Esophagus muscularis mucosa (tissue), 4 donors: ENCODE measurements at places on chromosomes 5 and 9. TPM values are rescaled to one million over a fixed set of nuclear protein-coding genes. Genes with fewer than 3 reads are reported as not detected.

DNA sequence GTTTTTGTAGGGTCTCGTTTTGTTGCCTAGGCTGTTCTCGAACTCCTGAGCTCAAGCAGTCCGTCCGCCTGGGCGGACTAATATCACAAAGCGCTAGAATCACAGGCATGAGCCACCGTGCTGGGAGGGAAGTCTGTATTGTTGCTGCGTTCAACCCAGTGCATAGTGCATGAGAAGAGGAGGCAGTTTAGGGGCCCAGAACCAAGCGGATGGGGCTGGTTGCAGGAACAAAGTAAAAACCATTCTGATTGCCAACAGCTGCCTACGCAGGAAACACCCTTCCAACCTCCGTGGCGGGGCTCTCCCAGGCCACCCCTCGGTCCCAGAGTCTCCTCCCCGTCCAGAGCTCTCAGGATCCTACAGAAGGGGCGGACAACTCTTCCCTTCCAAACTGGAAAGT is 87.1 kb downstream of the ANXA2R start:
- no peak for DNase-seq

GRCh38 chr5:78360674-78360923 is 182 bp downstream of the SCAMP1 start:
- DNase-seq = no peak

- DNase-seq = no peak
Observed at GRCh38 chr5:83919071-83920041, 198.7 kb upstream of the HAPLN1 start.

- no peak for DNase-seq
Observed at GRCh38 chr5:66896171-66896570, 300.0 kb downstream of the MAST4 start.

- peak; percentile 8 for DNase-seq
Observed at GRCh38 chr5:5522336-5522735, 99.9 kb downstream of the ICE1 start.

GRCh38 chr9:13942695-13943094 is 371.2 kb downstream of the NFIB start:
- DNase-seq = no peak

GRCh38 chr5:83871533-83872395 is 151.1 kb upstream of the HAPLN1 start:
- no peak for DNase-seq

DNA sequence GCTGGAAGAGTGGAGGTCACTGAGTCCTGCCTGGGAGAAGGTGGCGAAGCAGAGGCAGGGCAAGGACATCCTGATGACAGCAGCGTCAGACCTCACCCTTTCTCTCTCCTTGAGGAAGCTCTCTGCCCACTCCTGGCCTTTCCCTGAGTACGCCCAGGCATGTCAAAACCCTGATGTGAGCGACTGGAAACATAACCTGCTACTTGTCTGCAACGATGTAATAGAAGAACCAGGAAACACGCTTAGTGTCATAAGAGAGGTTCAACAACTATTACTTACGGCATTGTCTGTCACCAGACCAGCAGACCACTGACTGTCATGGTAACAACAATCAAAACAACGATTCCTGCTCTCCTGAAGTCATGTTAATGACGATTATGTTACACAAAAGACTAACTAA is 152.4 kb downstream of the ACTL7B start:
- no peak for DNase-seq

- DNase-seq = no peak
Observed at GRCh38 chr5:2391566-2391965, 359.9 kb downstream of the IRX2 start.

GRCh38 chr5:136206361-136206760 is 13.4 kb upstream of the SMIM32 start:
- DNase-seq = no peak

DNA sequence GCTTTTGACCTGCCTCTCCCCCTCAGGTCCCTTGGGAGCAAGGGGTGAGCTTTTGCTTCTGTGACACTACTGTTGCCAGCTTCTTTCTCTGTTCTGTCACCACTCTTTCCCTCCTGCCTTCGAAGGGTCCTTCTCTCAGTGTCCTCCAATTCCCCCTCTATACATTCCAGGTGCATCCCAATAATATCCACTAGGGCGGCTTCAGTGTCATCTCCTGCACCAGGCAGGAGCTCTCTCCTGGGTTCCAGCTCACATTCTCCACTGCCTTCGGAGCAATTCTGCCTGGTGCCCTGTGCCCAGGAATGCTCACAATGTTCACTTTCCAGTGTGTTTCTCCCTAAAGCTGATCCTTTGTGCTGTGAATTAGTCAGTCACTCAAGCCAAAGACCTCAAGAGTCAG is 83.9 kb upstream of the CXCL14 start:
- peak; percentile 75 for DNase-seq

GRCh38 chr5:64184832-64185231 is 19.2 kb downstream of the RNF180 start:
- DNase-seq = no peak

DNA sequence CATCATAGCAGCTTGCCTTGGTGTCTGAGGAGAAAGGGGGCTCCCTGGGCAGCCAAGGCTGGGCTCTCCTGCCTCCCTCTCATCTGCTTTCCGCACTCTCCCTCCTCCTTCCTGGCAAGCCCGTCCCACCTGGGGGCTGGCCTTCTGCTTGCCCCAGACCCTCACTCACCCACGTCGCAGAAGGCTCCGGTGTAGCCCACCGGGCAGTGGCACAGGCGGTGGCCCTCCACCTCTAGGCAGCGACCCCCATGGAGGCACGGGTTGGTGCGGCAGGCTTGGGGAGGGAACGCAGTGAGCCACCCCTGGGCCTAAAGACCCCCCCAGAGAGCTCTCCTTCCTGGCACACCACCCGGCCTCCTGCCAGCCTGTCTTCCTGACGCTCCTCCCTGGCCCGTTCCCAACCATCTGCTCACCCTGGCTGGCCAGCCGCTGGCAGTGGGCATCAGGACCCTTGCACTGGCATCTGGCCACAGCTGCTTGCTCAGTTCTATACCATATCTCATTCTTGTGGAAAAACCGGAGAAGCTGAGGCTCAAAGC is 4.2 kb upstream of the PFN3 start:
- no peak for DNase-seq

DNA sequence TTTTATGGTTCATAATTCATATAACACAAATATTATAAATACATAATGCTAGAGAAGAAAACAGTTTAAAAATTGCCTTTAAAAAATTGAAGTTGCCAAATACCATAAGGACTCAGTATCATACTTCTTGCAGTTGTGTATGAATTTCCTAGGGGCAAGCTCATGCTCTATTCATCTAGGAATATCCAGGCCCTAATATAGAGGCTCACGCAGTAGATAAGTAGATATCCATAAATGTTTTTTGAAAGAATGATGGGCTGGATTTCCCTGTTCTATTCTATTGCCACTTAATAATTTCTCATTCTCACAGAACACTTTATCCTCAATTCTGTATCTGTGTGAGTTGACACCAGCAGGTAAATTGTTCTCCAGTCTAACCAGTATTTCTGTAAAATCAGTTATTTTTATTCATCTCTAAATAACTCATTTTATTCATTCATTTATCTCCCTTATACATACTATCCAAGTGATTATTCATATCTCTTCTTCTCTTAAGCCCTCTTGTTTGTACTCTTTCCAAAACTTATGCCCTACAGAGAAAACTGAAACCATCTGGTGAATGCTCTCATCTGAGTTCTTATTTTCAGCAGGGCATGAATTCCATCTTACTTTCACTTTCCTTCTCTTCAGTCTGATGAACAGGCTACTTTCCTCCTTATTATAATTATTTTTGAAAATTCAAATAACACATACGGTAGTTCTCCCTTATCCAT is 97.1 kb downstream of the SLC44A1 start:
- DNase-seq = no peak

DNA sequence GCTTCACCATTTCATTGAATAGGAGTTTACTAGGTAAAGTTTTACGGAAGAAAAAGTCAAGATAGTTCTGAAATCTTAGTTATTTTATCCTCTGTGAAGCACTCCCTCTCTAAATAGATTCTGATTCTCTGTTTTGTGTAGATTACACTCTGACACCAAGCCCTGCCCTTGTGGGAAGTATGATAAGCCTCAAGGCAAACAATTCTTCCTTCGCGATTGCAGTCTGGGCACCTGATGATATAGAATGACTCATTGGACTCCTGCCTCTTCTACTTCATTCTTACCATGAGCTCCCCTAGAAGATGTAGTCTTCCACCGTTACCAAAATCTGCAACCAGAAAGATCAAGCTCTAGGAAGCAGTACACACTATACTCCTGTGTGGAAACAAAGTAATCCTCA is 626.9 kb upstream of the PTGER4 start:
- no peak for DNase-seq

DNA sequence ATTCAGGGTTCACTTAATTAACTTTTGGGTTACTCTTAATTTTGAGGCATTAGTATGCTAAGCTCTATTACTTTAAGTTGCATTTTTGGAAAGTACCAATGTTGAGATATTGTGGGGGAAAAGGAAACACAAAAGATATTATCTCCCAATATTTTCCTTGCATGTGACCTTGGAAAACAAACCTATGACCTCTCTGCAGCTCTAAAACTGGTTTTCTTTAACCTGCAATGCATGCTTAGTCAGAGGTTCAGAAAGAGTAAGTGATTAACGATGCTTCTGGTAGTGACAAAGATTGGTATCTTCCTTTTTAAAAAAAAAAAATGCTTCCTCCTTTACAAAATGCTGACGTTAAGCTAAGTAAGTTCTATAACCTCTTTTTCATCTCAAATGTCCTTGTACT is 44.9 kb upstream of the CDH18 start:
- no peak for DNase-seq

GRCh38 chr9:27408001-27408400 is 111.1 kb upstream of the EQTN start:
- DNase-seq = no peak

DNA sequence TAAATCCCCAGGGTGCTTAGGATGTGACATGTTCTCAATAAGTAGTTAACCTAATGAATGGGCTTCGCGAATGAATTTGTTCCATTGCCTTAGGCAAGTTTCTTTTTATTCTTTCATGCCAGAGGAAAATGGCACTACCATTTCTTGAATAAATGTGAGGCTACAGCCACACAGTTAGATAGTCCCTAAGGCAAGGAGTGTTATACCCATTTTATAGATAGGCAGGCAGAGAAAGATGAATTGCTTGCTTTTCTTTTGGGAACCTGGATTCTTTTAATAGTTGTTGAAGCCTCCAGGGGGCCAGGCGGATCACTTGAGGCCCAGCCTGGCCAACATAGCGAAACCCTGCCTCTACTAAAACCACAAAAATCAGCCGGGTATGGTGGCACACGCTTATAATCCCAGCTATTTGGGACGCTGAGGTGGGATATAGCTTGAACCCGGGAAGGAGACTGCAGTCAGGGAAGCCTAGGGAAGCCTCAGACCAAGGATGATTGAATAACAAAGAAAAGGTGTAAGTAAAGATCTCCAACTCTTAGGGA is 943 bp downstream of the NOP16 start:
- no peak for DNase-seq

- DNase-seq = no peak
Observed at GRCh38 chr9:135380311-135380960, 99.1 kb upstream of the PPP1R26 start.

- no peak for DNase-seq
Observed at GRCh38 chr5:129124608-129125007, 30.1 kb downstream of the ISOC1 start.

GRCh38 chr9:4640027-4640426 is 22.1 kb upstream of the PLPP6 start:
- no peak for DNase-seq

DNA sequence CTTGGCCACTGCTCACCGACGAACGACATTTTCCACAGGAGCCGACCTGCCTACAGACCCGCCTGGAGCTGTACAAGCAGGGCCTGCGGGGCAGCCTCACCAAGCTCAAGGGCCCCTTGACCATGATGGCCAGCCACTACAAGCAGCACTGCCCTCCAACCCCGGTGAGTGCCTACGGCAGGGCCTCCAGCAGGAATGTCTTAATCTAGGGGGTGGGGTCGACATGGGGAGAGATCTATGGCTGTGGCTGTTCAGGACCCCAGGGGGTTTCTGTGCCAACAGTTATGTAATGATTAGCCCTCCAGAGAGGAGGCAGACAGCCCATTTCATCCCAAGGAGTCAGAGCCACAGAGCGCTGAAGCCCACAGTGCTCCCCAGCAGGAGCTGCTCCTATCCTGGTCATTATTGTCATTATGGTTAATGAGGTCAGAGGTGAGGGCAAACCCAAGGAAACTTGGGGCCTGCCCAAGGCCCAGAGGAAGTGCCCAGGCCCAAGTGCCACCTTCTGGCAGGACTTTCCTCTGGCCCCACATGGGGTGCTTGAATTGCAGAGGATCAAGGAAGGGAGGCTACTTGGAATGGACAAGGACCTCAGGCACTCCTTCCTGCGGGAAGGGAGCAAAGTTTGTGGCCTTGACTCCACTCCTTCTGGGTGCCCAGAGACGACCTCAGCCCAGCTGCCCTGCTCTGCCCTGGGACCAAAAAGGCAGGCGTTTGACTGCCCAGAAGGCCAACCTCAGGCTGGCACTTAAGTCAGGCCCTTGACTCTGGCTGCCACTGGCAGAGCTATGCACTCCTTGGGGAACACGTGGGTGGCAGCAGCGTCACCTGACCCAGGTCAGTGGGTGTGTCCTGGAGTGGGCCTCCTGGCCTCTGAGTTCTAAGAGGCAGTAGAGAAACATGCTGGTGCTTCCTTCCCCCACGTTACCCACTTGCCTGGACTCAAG is 1.5 kb downstream of the CSF2 start:
- DNase-seq = no peak

- DNase-seq = peak; percentile 74
Observed at GRCh38 chr5:133508845-133509741, 103.2 kb downstream of the FSTL4 start.

DNA sequence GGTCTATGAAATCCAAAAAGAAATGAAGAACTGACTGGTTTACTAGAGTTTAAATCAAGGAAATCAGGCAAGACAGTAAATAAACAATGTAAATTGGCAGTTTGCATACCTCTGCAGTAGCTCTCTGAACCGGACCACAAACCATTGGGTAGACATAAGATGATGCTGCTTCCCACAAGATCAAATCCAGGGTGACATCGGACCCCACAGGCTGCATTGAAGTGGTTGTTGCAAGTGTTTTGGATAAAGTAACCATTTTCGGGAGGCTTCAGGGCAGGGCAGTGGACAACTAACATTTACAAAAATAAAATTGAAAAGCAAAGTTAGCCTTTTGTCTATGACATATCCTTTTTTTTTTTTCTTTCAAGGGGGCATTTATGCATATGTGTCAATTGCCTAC is 66.7 kb downstream of the SVEP1 start:
- DNase-seq = no peak

The SH3TC2 gene
- 2.2 TPM for total RNA-seq

The IFNA13 gene
- total RNA-seq = not detected

The CEL gene
- 0.23 TPM for total RNA-seq

The F2RL1 gene
- 1.3 TPM for total RNA-seq

The LECT2 gene
- total RNA-seq = not detected

The CRB2 gene
- 0.06 TPM for total RNA-seq

The DMGDH gene
- total RNA-seq = 5.1 TPM

The SLC1A1 gene
- total RNA-seq = 2.0 TPM

The MARCHF3 gene
- 2.0 TPM for total RNA-seq

The APBA1 gene
- total RNA-seq = 3.3 TPM

The IFNE gene
- total RNA-seq = not detected

The DMRT2 gene
- 0.42 TPM for total RNA-seq

The GRK6 gene
- total RNA-seq = 38.1 TPM

The PCDHA9 gene
- total RNA-seq = 0.06 TPM
